Body of pancreas (tissue), 4 donors: ENCODE measurements at places on chromosomes 4 and X.

- DNase-seq: peak; percentile 10
These were observed 28.2 kb upstream of the HUWE1 start for GRCh38 chrX:53714580-53715345.

DNA sequence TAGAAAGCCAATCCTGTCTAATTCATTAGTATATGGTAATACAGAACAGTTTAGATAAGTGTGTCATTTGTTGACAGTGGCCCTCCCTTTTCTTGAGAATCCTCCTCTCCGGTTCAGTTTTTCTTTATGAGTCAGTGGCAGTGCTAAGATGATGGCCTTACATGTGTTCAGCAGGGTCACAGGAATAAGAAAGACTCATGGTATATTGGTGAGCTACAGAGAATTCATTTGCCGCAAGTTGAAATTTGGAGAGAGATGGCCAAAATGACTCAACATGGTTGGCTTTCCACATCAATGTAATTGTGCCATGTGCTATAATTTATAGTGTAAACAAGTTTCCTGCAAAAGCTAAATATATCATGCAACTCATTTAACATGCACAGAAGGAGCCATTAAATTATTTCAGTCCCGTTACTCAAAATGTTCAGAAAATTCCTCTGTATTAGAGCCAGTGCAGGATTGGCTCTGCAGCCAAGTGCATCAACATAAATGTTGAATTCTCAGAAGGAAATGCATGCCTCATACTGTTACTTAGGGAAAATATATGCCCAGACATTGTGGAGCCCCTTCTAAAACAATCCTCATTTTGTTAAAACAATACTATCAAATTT is 374.3 kb downstream of the AFF2 start:
- DNase-seq: no peak

DNA sequence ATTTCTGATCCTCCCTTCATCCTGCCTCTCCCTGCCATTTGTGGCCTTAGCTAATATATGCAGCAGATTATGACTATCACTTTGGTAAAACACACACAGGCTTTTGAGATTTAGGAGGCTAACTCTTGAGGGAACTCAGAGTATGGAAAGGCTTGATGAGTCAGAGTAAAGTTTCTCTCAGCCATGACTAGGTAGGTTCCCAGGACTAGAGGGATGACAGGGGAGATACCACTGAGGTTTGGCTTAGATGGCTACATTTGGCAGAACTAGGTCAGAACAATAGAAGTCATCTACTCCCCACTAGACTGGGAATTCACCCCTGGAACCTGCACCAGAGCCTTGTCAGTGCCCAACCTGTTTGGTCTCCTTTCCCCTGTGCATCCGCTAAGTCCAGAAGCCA is 585.7 kb downstream of the TLL1 start:
- DNase-seq: no peak

GRCh38 chrX:72306085-72306801 is 529 bp upstream of the CITED1 start:
- DNase-seq: no peak

DNA sequence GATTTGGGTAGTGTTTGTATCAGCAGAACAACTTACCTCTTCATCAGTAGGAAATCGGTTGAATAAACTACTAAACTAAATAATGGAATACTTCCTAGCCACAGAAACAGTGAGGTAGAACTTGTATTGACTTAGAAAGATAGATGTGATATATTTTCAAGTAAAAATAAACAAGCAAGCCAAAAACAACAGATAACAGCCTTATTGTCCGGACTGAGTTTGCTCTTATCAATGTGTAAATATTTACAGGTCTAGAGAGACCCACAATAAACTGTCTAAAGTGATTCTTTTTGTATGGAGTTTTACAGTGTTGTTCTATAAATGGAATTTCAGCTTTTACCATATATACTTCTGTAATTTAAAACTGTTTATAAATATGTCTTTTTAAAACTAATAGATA is 721.8 kb downstream of the ADGRL3 start:
- DNase-seq: no peak

DNA sequence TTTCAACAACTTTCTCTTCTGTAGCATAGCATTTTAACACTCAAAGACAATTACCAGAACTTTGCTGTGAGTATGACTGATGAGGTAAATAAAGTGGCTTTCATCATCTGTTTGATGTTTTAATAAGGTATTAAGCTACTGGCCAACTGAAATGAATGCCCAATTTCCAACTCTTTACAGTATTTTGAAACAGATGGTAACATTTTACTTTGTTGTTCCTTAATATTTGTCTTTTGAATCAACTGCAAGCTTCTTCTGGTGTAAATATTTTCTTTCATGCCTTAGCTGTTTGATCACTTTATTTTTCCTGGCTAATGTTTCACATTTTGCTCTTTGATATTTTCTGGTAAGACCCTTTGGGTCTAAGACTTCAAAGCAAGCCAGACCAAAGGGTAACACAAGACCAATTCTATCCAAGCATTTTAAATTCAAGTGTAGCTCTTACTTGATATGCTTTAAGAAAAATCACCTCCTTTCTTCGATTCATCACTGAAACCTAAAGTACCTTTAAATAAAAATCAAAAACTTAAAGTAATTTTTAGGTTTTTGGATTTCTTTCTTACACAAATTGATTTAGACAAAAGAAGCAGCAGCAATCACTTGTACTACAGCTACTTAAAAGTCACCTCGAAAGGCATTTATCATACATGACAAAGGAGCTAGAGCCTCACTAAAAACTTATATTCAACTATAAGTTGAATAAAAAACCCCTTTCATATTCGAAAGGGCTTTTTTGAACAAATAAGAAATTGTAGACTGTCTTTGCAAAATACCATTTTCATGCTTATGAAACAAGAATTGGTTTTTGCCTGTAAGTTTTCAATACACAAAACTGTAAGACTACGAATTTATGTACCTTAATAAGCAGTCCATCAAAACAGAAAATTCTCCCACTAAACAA is 57.6 kb downstream of the TBCK start:
- no peak for DNase-seq

GRCh38 chrX:17788439-17788838 is 51.1 kb downstream of the SCML1 start:
- peak; percentile 51 for DNase-seq

DNA sequence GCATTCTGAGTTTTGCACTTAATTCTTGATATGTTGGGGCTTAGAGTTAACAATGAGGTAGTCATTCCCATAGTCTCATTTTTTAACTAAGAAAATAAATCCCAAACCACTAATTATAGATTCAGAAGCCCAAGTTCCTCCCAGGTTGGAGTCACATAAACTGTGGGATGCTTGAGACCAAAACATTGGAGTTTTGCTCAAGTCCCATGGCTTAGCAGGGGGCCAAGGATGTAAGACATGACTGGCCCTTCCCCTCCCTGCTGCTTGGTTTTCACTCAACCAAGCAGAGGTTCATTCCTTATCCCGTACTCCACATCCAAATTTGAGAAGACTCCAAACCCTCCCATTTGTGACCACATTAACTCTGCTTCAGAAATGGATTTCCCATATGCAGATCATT is 101.3 kb downstream of the LIMCH1 start:
- DNase-seq: no peak

- DNase-seq: no peak
These were observed 53.5 kb upstream of the FAM9B start for GRCh38 chrX:9087271-9088040.

DNA sequence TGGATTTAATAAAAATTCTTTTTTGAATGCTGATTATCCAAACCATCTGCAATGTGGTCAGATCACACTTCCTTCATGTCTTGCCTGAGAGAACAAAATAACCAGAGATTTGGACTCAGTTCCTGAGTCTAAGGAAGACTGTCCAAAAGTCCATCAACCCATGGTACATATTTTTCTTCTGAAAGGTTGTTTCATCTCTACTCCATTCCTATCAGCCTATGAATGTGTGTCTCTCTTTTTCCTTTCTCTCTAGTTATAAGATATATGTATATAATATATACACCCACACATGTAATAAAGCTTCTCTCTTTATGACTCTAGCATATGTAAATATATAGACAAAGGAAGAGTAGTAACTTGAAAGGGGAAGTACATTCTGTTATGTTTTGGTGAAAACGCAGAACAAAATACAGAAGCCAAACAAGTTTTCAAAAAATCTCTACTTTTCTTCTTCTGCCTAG is 226.9 kb downstream of the ARHGAP24 start:
- no peak for DNase-seq

GRCh38 chr4:140816806-140817510 is 60.8 kb upstream of the TBC1D9 start:
- DNase-seq: no peak

DNA sequence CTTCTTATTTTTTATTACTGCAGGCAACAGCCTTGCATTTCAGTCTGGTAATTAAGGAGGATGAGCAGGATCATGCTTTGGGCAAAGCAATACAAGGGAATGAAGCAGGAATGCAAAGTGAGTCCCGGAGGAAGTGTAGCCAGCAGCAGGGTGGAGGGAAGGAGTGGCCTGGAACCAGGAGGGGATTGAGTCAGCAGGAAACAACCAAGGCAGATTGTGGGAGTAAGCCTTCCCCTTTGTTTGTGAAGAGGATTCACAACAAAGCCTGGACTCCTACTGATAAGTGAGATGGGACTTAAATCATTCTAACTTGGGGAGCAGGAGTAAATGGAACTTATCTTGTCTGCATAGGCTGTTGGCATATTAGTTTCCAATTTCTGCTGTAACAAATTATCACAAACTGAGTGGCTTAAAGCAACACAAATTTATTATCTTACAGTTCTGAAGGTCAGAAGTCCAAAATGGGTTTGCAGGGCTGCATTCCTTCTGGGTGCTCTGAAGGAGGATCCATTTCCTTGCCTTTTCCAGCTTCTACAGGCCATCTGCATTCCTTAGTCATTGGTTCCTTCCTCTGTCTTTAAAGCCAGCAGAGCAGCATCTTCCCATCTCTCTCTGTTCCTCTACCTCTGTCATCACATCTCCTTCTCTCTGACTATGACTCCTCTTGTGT is 93.2 kb upstream of the AP1S2 start:
- no peak for DNase-seq

- DNase-seq: no peak
These were observed 10.0 kb downstream of the SAT1 start for GRCh38 chrX:23792861-23793553.

- DNase-seq: no peak
These were observed 145.0 kb downstream of the RTL3 start for GRCh38 chrX:78513971-78514738.

DNA sequence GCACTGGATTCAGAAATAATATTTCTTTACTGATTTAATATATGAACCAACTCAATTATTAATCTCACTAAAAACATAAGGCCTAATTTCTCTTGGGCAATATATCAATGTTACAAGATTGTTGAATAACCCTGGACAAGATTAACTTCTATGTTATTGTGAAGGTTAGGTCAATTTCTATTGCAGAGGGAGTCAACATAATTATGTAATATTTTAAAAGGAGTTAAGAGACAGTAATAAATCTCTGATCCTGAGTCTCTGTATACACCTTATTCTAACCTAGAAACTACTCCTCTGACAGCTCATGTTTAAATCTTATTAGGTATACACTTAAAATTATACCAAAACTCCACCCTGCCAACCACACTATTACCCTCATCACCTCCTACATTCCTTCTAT is 15.1 kb upstream of the GPRIN3 start:
- DNase-seq: no peak

DNA sequence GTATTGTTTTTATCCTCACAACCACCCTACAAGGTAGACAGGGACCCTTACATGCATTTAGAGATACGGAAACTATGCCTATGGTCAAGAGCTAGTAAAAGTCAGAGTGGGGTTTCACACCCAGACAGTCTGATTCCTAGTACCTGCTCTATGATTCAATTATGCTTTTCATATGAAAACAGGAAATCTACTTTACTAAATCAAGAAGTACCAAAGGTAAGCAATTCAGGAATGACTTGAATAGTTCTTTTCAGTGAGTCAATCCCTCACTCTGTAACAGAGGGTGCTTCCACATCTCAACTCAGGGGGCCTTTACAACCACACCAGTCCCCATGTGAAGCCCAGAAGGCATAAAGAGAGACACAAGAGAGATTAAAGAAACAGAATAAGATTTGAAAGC is 191.4 kb downstream of the PPP3CA start:
- no peak for DNase-seq

- no peak for DNase-seq
These were observed 26.3 kb downstream of the MAEA start for GRCh38 chr4:1315836-1316536.

DNA sequence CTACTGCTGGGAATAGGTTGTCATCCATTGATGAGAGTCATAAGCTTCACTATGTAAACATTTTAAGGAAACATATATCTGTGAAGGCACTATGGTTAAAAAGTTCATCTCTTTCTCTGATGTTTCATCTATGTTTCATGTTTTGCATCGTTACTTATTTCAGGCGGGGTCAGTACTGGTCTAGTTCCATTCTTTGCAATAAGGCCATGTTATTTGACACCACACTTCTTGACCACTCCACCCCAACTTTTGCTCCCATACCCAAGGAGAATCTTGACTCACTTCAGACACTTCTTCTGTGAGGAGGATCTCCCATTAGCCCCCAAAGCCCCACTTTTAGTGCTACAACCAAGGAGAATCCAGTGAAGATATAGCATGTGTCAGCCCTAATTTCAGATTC is 119.4 kb downstream of the GRIA3 start:
- no peak for DNase-seq

GRCh38 chrX:56729152-56729850 is at the start of gene NBDY:
Gene NBDY (plus strand): TSS chrX:56729243. CDS start chrX:56729354, 111 bp downstream.
- DNase-seq: peak; percentile 26

GRCh38 chr4:165758086-165758485 is 115.0 kb upstream of the TLL1 start:
- no peak for DNase-seq

DNA sequence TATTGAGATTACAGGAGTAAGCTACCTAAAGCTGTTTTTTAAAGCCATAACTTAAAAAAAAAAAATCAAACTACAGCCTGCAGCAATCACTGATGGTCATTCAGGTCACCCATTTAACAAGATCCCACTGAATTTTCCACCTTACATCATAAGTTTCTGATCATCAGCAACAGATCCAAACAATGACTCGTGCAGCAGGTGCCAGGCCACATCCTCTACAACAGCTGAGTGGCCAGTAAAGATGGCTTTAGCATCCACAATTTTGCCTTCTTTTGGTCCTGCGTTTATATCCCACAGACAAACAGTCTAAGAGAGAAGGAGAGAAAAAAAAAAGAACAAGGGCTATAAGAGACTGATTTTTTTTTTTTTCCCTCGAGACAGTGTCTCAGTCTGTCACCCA is 16.6 kb downstream of the RBBP7 start:
- no peak for DNase-seq

GRCh38 chr4:13553081-13553480 is 8.8 kb upstream of the NKX3-2 start:
- no peak for DNase-seq

DNA sequence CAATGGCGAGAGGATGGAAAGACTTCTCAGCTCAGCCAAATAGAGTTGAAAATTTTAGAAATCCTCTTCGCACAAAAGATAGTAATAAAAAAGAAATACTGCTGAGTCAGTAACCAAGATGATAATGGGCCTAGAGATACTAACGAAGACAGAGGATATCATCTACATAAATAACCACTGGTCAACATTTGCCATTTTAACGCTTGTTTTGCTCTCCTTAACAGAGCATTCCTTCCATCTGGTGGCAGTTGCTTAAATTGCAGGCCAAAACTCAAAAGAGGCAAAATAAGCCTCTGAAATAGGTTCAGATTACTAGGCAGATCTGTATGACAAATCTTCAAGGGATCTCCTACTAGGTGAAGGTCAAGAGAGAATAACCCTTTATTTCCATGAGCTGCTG is 51.7 kb upstream of the MCF2 start:
- no peak for DNase-seq

- DNase-seq: no peak
These were observed 57.1 kb upstream of the MID1 start for GRCh38 chrX:10677490-10677889.

- DNase-seq: no peak
These were observed 1.2 kb upstream of the ZNF827 start for GRCh38 chr4:145939856-145940255.
